ENCODE measurements at places on chromosomes 16 and 17.

DNA sequence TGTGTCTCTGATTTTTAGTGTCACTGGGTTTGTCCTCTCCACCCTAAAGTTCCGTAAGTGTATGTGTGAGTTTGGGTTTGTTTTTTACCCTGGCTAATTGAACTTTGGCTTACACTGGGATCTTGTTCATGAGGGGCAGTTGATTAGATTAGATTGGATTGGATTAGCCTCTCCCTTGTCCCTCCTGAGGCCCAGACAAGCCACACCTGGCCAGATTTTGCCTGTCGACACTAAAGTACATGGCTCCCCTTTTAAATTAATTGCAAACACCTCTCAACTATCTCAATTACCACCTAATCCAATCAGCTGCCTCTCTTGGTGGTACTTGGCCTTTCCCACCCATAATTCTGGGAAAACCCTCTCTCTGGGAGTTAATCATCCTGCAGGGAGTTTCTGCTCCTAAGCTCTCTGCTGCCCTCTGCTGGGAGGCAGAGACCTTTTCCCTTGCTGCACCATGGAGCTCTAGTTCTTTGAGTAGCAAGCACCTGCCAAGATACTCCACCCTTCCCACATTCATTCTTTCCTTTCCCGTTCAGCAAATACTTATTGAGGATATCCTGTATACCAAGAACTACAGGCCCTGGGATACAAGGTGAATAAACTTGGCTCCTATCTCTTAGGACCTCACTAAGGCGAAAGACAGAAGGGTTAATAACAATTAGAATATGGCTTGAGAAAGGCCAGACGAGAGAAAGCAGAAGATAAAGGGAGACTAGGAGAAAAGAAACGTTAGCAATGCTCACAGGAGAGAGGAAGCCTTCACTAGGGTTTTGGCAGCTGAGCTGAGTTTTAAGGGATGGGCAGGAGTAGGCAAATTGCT lies 60.0 kb upstream of the MPHOSPH6 start:
- peak; percentile 18 for DNase-seq

- no peak for DNase-seq
Observed at GRCh38 chr16:85750146-85750826, 610 bp downstream of the C16orf74 start.

DNA sequence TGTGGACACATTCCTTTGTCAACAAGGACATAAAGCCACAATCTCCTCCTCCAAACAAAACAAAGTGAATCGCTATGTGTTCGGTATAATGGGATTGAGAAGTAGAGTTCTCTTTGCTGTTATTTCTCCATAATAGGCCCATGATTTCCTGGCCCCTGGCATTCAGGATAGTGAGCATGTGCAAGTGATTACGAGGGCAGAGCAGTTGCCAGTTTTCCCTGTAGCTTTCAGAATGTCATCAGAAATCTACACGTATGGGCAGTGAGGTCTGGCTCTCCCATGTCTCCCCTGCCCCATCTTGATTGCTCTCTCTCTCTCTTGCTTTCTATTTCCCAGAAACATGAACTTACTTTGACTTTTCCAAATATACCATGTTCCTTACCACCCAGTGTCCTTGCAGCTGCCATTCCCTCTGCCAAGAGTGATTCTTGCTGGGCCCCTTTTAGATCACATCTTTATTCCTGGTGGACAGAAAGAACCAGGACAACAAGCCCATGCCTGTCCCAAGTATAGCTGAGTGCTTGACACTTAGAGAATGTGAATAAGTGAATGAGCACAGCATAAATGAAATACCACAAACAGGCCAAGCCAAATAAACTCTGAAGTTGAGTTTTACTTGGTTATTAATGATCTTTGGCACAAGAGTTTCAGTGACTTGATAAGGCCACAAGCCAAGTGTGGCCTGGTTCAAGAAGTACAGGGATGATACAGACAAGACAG lies 273.1 kb downstream of the CDH13 start:
- DNase-seq: no peak

GRCh38 chr17:39701012-39701783 lies 1.3 kb downstream of the ERBB2 start:
- DNase-seq: no peak

GRCh38 chr17:41614098-41614497 lies 1.5 kb upstream of the KRT16 start:
- no peak for DNase-seq

DNA sequence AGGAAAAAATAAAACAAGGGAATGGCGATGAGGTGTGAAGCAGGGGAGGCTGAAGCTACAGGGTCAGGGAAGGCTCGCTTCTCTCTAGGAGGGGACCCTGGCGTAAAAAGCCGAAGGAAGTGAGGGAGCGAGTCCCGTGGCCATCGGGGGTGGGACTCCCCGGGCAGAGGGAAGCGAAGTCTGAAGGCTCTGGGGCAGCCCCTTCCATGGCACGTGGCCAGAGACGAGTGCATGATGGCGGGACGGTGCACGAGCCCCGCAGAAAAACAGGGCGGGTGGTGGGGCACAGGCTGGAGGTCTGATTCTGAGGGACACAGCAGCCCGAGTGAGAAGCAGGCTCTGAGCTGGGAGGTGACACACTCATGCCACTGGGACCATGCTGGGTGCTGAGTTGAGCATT lies 21.1 kb upstream of the NCBP3 start:
- DNase-seq: no peak

DNA sequence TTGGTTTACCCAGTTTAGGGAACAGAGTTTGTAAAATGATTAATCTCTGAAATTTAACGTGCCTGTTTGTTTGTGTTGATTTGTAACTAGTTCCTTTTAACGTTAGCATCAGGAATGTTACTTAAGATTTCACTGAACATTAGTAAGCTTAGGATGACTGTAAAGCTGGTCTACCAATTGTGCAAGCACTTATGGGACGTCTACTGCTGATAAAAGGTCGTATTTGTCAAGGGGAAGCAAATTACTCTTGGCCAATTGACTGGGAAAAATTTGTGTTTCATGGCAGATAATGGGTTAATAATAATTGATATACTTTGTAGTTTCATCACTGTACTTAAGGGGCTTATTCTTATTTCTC lies 11.8 kb downstream of the METTL9 start:
- DNase-seq: no peak

GRCh38 chr16:65770752-65771151 lies 595.7 kb upstream of the CDH5 start:
- DNase-seq: no peak

DNA sequence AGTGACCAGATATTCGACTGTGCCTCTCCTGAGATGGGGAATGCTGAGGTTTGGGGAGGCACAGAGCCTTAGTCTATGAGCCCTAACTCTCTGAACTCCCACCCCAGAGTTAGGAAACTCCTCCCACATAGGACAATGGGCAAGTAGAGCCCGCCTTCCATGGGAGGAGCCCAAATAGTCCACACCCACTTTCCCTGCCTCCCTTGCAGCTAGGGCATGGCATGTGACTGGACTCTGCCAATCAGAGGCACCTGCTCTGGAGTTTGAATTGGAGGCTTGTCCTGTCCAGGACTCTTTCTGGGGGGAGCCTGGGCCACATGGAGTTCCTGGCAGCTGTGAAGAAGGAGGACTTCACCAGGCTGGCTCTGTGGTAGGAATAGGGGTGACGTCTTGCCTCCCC lies 48.4 kb downstream of the SOCS1 start:
- no peak for DNase-seq

Measured in stimulated activated CD4-positive, alpha-beta T cell treated with anti-CD3 and anti-CD28 coated beads, Interleukin-15, amount 100 ng/mL, for 1 hour (primary cell).